Epithelial cell of proximal tubule (primary cell): ENCODE measurements at places on chromosomes 4 and X. TPM values are rescaled to one million over a fixed set of nuclear protein-coding genes. Genes with fewer than 3 reads are reported as not detected.

DNA sequence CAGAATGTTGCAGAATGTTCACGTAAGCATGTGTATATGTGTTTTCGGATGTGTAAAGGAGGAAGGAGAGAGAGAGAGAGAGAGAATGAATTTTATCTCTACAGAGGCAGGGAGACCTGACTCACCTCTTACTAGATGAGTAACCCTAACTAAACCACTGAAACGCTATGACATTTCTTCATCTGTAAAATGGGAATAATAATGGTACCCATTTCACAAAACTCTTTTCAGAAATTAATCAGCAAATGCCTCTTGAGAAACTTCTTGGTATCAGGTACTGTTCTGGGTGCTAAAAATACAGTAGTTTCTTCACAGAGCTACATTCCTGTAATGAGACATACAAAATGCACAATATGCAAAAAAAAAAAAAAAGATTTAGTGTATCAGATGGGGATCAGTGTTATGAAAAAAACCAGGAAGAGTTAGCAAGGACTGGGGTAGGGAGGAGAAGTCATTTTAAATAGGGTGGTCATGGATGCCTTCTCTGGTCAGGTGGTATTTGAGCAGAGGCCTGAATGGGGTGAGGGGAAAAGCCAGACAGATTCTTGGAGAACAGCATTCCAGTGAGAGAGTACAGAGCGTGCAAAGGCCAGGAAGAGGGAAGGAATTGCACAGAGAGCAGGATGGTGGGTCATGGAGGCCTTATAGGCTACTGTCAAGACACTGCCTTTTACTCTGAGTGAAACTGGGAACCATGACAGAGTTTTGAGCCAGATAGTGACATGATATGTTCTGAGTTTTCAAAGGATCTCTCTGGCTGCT lies 84.9 kb upstream of the SPANXB1 start:
- DNase-seq: no peak

GRCh38 chrX:115410731-115411428 lies 121.4 kb downstream of the LUZP4 start:
- DNase-seq: no peak

DNA sequence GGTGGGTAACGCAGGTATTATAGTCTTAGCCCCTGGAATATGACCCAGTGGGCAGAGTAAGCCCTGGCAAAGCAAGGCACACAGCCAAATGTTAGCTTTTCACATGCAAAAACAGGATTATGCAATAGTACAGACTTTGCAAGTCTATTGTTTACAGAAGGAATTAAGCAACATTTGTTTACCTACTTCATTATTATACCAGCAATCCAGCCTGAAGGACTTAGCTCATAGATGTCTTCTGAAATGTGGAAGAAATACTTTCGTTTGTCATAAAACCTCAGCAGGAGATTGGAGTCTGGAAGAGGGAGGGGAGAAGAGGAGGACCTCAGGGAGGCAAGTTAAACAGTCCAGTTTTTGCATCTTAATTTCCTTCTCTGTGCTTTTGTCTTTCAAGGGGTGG lies 226.7 kb upstream of the CENPE start:
- no peak for DNase-seq

Gene TLR2
- total RNA-seq: 13.8 and 14.8 TPM in 2 replicates

- DNase-seq: no peak
Observed at GRCh38 chr4:80092847-80093246, 19.8 kb upstream of the ANTXR2 start.
